C1 segment of cervical spinal cord (tissue), 14 donors: ENCODE measurements at places on chromosomes 11 and 22.

DNA sequence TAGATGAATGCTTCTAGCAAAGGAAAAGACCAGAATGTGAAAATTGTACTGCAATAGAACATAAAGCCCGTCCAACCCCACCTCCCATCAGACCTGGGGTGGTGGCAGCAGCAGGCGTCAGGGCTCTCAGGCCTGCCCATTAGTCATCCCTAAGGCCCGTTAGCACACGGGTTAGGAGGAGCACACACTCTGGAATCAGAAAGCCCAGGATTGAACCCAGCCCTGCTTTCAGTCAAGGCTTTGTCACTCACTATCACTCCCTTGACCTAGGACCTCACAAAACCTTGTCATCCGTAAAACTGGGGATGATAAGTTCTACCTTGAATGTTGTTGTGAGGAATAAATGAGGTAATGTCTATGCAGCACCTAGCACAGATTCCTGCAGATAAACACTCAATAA is 26.9 kb downstream of the MICAL3 start:
- DNase-seq: no peak

DNA sequence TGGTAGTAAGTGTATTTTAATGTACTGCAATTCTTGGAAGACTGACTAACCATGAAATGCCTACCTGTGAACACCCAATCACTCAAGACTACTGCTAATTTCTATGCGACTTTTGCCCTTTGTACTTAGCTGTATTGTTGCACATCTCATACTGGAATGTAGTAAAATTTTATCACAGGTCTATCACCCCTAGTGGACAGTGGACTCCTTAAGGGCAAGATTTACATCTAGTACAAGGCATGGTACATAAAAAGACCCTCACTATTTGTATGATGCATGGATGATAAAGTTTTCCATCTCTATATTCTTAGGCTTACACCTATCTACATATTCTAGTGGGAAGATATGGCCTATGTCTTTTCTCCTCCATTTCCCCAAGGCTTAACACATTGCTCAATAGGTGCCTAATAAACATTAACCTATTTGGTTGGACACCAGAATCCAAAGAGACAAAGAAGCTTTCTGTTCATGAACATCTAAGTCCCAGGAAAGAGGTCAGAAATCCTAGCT is 26.1 kb downstream of the SERGEF start:
- DNase-seq: no peak

GRCh38 chr11:122809866-122810265 is 28.4 kb upstream of the CRTAM start:
- DNase-seq: no peak

DNA sequence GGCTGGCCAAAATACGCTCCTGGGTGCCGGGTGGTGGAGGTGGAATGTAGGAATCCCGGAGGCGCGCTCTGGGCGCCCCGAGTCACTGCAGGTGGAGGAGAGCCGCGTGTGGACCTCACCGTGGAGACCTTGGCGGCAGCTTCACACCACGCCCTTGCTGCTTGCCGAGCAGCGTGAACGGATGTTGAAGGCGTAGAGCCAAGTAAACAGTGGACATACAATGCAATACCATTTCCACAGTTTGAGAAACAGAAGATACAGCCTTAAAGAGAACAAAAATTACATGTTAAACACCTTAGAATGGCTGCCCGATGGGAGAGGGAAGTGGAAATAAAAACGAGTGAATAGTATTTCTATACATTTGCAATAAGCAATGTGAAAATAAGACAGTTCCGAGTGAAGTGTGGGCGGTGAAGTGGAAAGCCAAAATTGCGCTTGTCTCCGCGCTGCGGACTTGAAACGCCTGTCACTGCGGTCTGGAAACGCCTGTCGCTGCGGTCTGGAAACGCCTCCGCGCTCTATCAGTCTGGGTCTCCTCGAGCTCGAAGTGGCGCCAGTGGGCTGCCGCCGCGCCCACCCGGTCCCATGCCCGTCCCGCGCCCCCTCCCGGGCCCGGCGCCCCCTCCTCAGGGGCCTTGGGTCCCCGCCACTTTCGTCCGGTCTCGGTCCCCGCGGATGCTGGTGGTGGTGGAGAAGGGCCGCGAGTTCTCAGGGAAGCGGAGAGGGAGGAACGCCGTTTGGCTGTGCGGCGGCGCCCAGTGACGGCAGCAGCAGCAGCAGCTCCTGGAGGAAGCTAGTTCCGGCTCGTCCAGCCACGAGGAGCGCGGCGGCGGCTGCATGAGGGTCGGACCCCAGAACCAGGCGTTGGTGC is 1.6 kb downstream of the NCR3LG1 start:
- DNase-seq: peak; percentile 60

DNA sequence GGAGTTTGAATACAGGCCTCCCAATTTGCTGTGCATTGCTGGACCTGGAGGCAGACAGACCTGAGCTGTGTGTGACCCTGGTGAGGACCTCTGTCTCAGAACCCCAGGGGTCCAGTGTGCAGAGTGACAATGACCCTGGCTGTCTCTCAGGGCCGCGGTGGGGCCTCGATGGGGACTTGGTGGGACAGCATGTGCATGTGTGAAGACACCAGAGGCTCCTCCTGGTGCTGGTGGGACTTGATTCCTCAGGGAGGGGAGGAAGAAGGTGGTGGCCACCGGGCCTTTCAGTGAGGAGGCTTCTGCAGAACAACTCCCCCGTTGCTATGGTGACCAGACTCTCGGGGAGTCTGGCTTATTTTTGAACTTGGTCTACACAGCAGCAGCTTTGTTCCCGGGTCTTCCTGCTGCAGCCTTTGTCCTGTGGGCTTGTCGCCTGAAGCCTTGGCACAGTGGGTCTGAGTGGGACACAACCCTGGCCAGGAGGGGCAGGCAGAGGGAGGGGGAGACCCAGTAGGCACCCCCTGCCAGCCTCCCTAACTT is 35.3 kb downstream of the MCM5 start:
- DNase-seq: no peak

- no peak for DNase-seq
These were observed 79.4 kb downstream of the ATM start for GRCh38 chr11:108302121-108302785.

DNA sequence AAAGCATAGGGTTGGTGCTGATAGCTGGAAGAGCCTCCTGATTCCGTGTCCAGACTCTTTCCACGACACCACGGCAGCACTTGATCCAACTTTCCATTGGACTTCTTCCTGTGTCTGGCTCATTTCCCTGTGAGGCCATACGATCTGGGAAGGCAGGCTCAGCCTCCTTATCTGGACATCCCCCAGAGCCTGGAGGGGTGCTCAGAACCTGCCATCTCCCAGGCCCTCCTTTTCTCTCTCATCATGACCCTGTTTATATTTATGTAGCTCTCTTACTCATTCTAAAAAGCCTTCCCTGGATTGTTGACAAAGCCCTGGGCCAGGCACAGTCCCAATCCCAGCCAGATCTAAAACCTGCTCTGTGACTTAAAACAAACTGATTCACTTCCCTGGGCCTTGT is 7.8 kb upstream of the BCL9L start:
- no peak for DNase-seq

DNA sequence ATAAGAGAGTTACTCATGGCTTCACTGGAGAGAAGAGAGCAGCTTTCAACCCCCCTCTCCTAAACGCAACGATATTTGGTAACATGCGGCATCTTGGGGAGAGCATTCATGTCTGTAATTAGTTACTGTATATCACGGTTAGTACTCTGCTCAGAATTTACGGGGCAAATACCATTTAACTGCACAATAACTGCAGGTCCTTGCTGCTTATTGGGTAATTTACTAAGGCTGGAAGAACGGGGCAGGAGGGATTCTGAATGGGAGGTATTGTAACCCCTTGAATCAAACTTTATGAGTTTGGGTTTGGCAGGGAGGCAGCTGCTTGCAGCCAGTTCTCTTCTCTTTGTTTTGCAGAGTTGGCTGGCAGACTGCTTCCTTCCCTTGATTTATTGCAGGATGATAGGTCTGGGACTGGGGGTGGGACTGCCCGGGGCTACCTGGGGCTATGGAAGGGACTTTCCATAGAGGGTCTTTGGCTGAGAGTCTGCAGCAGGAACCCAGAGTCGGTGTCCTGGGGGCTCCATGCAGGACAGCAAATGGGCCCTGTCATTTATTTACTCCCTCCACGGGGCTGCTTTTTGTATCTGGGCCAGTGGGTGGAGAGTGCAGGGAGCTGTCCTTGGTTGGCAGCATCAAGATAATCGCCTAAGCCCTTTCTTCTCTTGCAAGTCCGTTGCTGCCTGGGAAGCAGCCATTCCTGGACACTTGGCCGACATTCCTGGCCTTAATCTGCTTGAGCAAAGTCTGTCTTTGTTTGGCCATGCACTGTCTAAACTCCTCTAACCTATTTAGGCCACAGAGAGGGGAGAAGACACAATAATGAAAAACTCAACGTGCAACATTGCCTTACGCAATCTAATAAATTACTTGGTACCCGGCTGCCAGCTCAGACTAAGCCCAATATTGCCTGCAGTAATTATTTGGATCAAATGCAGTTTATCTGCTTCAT is 188.9 kb downstream of the ST3GAL4 start:
- peak; percentile 57 for DNase-seq

DNA sequence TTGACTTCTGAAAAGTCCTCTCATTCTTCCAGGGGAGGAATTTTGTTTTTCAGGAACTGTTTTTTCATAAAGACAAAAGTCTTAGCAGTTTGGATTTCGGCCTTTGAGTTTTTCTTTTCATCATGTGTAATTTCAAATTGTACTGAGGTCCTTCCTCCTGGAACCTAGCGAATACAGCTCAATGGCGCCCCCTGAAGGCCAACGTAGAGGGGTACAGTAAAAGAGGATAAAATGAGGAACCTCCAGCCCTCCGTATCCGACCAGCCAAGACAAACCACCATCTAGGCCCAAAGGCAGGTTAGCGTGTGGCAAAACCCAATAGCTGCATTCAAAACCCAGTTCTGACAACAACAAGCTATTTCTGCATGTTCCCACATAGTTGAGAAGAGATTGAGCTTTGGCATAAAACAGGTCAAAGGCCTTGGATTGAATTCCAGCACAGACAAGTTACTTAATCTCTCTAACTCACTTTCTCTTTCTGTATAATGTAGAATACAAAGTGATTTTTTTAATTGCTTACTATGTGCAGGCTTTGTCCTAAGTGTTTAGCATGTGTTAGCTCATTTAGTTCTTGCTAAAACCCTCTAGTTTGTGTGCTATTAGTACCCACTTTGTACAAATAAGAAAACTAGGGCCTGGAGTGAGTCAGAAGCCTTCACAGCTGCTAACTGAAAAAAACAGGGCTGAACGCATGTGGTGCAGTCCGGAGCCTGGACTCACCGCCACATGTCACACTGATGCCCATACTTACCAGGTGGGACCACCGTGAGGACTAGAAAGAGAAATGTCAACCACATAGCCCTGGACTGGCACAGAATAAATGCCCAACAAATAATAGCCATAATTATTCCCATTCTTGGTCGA is 43.2 kb upstream of the ETS1 start:
- DNase-seq: peak; percentile 46

DNA sequence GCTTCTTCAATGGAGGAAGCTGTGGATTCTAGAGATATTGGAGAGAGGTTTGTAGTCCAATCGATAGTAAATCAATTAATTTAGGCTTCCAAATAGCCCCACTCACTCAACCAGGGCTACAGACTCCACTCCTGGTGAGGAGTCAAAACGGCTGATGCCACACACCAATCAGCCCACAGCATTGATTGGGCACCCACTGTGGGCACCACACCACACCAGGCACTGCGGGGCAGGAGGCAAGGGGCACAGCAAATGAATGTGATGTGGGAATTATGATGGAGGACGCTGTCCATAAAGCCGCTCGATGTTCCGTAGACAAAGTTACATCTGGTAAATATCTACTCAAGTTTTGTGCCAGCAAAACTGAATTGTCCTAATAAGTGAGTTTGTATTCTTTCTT is 547.3 kb upstream of the CADM1 start:
- DNase-seq: no peak

GRCh38 chr11:27293515-27294417 is 69.2 kb downstream of the CCDC34 start:
- DNase-seq: no peak

- no peak for DNase-seq
These were observed 111.5 kb upstream of the E2F8 start for GRCh38 chr11:19352072-19352770.

DNA sequence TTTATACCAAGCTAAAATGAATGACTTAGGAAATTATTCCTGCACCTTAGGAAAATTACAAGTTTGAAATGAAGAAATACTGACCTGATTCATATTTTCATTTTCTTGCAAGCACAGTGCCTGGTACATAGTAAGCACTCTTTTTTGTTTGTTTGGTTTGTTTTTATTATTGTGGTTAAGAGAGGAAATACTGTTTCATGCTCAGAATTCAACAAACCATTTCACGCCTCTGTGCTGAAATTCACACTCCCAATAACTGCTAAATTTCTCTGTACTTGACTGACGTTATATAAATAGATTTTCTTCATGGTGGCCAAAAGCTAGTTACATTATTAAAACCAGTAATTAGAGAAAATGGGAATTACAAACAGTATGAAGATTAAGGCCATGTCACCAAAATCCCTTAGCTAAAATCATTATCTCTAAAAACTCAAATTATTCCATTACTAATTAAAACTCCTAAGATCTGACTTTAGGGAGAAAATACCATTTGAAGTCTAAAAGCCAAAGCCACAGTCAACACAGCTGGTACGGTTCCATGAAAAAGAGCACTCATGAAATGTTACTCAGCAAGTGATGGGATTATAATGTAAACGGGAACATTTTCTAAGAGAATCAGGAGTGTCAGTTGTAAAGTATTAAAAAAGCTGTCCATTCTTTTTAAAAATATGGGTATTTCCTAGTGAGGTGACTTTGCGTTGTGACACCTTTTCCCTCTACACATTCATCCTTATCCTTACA is 77.8 kb upstream of the DDI1 start:
- DNase-seq: no peak

DNA sequence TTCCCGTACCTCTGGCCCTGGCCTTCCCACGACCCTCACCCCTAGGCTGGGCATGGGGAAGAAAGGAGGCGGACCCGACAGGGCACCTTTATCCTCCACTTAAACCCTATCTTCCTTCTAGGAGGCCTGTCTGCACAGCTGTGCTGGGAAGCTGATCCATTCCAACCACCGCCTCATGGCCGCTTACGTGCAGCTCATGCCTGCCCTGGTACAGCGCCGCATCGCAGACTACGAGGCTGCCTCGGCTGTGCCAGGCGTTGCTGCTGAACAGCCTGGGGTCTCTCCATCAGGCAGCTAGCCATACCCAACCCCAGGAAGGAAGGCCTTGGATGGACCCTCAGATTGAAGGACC is 599 bp downstream of the TIMM10B start:
- no peak for DNase-seq

GRCh38 chr11:134742956-134743819 is 331.1 kb upstream of the B3GAT1 start:
- no peak for DNase-seq

GRCh38 chr11:73219396-73220285 is 1.6 kb downstream of the P2RY2 start:
- no peak for DNase-seq

- DNase-seq: no peak
These were observed 433.2 kb downstream of the TBC1D22A start for GRCh38 chr22:47195484-47196165.

DNA sequence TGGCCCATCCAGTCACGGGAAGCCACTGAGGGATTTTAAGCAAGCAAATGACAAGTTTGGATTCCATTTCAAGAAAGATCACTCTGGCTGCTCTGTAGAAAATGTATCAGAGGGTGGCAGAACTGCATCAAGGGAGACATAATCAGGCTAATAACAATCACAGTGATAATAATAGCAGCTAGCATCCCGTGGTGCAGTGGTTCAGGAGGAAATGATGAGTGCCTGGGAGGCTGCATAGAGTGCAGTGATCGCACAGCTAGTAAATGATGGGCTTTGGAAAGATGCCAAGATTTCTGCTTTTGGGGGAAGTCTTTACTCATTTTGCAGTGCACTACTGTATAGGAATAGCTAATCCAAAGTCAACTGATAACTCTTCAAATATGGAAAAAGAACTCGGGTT is 35.8 kb downstream of the TNRC6B start:
- no peak for DNase-seq
